ENCODE measurements at places on chromosomes 16 and 17.
A peak's percentile ranks its signal among the peaks of the same experiment; 100 is the strongest.

DNA sequence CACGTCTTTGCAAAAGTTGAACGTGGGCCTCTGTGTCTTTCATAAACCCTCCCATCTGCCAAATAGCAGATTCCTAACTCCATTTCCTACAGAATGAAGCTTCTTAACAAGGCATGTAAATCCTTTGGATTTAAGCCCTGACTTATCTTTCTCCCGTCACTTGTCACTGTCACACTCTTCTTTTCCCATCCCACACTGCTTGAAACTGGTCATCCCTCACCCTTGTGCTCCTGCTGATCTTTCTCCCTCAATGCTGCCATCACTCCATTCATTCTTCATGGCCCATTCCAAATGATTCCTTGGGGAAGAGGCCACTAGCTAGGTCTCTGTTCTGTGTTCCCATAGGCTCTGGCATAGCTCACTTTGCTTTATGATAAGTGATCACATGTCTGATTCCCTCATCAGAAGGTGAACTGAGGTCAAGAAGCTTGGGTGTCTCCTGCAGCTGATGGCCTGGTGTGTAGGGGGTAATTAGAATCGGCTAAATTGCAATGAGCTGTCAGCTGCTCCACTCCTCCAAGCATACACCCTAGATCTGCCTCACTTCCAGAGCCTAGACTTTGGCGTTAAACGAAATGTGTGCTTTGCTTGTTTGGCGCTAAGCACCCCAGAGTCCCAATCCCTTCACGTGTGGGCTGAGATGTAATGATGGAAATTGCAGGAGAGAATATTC, 61.7 kb downstream of the PECAM1 start:
- DNase-seq = no peak

DNA sequence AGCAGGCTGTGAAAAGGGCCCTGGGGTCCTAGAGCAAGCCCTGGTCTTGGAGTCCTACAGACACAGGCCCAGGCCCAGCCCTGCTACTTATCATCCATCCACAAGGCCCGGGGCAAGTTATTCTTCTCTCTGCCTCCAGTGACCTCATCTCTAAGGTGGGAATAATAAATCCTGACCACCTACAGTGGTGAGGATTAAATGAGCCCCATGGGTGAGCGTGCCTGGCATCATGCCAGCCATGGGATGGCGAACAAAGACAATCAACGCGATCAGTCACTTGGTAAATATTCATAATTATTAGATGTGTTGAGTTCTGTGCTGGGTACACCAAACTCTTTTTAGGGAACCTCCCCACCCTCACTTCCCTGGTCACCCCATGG, 5.5 kb downstream of the KRT15 start:
- DNase-seq = no peak

DNA sequence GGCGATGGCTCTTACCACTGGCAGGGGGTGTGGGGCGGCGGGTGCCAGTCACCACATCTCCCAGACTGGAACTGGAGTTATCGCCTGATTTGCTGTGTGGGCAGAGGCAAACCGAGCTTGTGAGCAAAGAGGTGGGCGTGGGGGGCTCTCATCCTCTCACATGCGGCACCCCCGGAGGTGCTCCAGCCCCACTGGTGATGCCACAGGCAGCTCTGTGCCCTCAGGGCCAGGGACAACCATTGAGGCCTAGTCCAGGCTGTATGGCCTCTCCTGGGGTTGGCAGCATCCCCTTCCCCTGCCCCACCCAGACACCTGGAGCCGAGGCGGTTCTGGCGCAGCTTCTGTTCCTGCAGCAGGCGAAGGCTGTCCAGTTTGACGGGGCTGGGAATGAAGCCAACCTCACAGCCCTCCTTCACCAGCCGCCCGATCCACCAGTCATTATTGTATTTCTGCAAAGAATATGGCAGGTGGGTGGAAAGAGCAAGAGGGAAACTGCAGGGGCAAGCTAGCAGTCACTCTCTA, 10.9 kb downstream of the CACNB1 start:
- DNase-seq = no peak

DNA sequence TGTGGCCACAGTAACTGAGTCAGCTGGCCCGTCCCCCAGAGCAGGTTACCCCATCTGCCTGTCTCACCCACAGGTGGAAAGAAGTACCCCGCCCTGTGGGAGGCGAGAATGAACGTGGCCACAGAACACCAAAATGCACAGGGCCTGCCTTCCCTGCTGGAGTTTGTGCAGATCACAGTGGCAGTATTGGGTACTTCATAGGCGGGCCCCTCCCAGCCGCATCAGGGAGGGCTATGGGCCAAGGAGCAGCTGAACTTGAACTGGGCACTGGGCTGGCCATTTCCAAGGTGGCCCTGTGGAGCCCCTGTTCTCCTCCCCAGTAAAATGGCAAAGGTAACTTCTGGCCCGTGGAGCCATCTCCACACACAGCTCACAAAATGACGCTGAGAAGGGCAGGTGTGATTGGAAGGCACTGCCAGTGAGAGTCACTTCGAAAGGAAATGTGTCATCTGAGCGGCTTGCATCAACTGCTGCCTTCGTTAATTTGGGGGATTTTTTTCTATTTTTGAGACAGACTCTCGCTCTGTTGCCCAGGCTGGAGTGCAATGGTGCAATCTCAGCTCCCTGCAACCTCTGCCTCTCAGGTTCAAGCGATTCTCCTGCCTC, 162.9 kb downstream of the ENGASE start:
- DNase-seq = no peak

DNA sequence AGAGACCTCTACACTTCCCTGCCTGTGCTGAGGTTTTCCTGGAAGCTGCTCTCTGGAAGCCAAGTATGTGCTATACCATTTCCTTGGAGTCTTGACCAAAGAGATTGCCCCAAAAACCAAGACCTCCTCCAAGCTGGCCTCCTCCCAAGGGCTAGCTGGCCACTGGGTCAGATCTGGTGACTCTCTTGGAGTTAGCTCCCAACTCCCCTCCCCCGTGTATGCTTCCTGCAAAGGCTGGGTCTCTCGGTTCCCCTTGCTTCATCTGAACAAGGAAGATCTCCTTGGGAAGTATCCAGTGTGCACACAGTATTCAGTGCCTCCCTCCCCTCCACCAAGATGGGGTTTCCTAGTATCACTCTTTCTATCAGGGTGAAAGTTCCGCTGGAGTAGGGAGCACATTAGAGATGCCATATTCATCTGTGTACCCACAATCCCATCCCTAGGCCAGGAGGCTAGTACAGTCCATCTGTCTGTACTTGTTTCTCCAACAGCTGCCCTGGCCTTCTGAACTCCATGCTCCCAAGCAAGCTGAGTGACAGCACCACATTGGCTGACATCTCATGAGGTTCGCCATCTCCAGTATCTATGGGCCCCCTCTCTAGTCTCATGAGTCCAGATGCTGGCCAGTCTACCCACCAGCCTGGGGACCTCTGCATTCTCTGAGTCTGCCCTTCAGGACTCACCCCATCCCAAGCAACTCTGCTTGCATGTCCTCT, 3.2 kb downstream of the GAS7 start:
- no peak for DNase-seq

DNA sequence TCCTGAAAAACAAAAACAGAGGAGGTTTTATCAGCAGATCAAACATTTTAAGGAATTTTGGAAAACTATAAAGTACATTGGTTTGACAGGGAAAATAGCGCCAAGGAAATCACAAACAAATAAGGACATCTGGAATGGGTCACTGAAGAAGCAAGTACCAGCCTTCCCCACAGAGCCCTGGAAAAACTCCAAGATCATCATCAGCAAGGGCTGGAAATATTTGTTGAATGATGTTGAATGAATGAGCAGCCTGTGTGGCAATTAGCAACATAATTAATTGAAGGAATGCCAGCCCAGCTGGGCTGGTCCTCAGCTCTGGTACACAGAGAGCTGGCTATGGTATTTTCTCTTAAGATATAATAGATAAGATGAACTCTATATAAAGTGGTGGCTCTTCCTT, 290.4 kb downstream of the HS3ST3A1 start:
- DNase-seq = no peak

DNA sequence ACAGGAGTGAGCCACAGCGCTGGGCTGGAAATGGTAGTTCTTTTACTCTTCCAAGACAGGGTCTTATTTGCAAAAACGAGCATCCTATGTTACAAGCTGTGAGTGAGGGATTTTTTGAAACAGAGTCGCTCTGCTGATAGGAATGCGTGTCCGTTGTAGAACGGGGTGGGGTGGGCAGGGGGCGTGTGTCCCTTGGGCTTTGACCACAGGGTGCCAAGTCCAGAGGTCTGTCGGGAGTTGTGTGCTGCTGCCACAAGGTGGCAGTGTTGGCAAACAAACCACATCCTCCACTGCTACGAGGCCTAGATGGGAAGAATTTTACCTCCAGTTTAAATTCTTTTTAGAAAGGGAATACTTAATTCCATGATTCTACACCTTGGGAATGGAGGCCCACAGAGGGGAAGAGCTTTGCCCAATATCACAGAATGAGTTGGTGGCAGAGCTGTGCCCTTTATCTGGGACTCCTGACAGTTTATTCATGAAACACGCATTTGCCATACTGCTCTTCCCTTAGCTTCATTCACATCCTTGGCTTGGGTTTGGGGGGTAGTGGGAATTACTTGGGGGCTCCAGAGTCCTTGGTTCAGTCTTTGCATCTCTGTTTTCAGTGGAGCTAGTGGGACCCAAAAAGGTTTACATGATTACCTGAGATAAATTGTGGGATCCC, 30.6 kb upstream of the ETV4 start:
- DNase-seq = no peak

- no peak for DNase-seq
Measured at GRCh38 chr16:16063683-16064082, 114.3 kb downstream of the ABCC1 start.

DNA sequence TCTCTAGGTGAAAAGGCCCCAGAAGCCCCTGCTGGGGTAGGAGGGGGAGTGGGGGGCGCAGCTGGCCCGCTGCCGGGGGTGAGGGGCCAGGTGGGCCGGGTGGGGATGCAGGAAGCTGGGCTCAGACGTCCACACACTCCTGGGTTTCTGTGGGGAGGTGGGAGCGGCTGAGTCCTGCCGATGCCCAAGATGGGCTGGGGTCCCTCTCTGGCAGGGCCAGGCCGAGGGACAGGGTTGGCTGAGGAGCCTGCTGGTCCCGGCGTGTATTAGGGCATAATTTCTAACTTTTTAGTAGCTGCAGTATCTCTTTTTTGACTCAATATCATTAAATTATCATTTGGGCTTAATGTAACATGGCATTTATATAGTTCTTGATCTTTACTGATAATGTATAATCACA, 121.4 kb upstream of the CORO6 start:
- no peak for DNase-seq

GRCh38 chr16:4314532-4315185, 1.2 kb upstream of the GLIS2 start:
- DNase-seq = peak; percentile 74

DNA sequence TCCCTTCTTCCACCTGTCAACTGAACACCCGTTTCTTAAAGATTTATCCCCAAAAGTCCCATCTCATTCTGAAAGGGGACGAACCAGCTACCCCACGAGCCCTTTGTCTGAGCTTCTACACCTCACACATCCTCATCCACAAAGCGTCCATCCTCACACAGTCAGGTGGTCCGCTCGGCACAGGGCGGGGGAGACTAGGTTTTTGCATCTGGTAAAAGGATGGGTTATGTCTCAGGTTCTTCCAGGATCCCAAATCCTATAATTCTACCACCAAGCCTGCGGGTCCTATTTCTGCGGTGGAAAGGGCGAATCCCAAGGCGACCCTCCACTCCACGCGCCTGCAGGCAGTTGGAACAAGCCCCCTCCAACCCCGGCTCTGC, 458 bp downstream of the GFOD2 start:
- DNase-seq = no peak

- DNase-seq = no peak
Measured at GRCh38 chr17:19016297-19016696, 11.7 kb upstream of the FAM83G start.

Data from suprapubic skin (tissue), 4 donors.